Adrenal gland (tissue), 19 donors: ENCODE measurements at places on chromosomes 16 and 17. TPM values are rescaled to one million over a fixed set of nuclear protein-coding genes. Genes with fewer than 3 reads are reported as not detected.

The RAB11FIP4 gene
- 2.1 TPM for polyA plus RNA-seq

The ACSM5 gene
- polyA plus RNA-seq: 3.5 TPM

The ALOX15B gene
- 5.8 TPM for polyA plus RNA-seq

The MFSD6L gene
- polyA plus RNA-seq: 0.13 TPM

The SLC35G6 gene
- polyA plus RNA-seq: 0.24 TPM

The KRT15 gene
- not detected for polyA plus RNA-seq

The RNU2-1 gene
- not detected for polyA plus RNA-seq

The TRIM37 gene
- polyA plus RNA-seq: 31.0 TPM

The DHRS7C gene
- not detected for polyA plus RNA-seq

The CLEC3A gene
- not detected for polyA plus RNA-seq

The TNP2 gene
- not detected for polyA plus RNA-seq

GRCh38 chr16:12907670-12908233 is 6.4 kb downstream of the SHISA9 start:
- H3K36me3 ChIP-seq: no peaks in the 10 kb centered on the region
- no peak overlapping the region for H3K27ac ChIP-seq
- H3K4me1 ChIP-seq: no peaks in the 10 kb centered on the region
- DNase-seq: no peak
- no peak overlapping the region for H3K4me3 ChIP-seq

DNA sequence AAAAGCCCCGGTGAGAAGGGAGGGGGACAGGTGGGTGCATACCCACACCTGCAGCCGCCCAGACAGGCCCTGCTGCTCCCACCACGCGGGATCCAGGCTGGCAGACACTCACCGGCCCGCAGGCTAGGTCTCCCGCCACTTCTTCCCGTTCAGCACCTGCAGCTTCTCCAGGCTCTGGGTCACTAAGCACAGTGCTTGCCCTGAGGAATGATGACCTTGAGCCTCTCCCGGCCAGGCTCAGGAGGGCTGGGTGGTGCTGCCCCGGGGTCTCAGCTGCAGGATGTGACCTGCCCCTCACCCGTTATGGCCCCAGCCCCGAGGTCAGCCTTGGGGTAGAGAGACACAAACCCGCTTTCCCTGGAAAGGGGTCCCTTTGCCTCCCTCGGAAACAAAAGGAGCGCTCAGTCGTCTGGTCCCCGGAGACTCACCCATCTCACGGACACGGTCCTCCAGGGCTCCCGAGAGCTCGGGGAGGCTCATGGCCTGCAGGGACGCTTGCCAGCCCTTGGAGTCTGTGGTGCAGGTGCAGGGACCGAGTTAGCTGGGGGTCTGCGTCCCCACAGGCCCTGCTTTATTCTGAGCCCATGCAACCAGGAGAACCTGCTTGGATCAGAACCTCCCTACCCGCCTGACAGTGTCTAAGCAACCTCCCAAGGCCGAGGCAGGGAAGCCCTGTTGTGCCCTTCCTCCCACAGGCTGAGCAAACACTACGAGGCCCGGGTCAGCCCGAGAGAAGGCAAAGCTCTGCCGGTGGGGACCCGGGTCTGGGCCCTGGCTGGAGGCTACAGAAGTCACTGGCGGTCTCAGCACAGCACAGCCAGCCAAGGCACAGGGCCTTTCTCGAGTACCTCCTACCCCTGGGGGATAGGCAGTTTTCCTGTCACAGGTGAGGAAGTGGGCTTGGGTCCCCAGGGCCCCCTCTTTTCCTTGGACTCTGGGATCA is 3.8 kb downstream of the NUDT16L1 start:
- H3K4me1 ChIP-seq: peaks cover 41% of the 10 kb centered on the region
- no peaks in the 10 kb centered on the region for H3K27me3 ChIP-seq
- no peaks in the 10 kb centered on the region for H3K36me3 ChIP-seq
- peak; percentile 57 for DNase-seq
- H3K4me3 ChIP-seq: no peak overlapping the region
- H3K27ac ChIP-seq: no peak overlapping the region

GRCh38 chr16:23496821-23497542 is 13.3 kb downstream of the GGA2 start:
- no peak overlapping the region for H3K4me3 ChIP-seq
- no peaks in the 10 kb centered on the region for H3K27me3 ChIP-seq
- peaks cover 42% of the 10 kb centered on the region for H3K36me3 ChIP-seq
- peaks cover 56% of the 10 kb centered on the region for H3K4me1 ChIP-seq

DNA sequence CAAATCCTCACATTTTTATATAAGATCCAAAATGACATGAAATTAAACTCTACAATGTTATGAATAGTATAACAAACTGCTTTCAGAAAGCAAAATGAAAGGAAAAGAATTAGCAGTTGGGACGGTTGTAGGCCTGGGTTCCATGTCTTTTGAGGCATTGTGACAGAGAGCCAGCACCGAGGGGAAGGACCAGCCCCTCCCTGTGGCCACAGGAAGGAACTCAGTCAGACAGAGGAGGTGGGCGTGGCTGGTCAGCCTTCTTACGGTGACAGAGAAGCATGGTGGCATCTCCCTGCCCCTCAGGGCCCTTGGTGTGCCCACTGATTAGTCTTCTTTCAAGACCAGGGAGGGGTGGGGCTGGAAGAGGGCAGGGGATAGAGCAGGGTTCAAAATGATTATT is 5.7 kb downstream of the ZNF319 start:
- H3K27ac ChIP-seq: no peak overlapping the region
- H3K27me3 ChIP-seq: no peaks in the 10 kb centered on the region
- H3K36me3 ChIP-seq: no peaks in the 10 kb centered on the region
- no peak overlapping the region for H3K4me3 ChIP-seq
- peaks cover 12% of the 10 kb centered on the region for H3K4me1 ChIP-seq

GRCh38 chr16:29962344-29962994 is 590 bp downstream of the TMEM219 start:
- no peak for DNase-seq
- H3K4me3 ChIP-seq: peak overlapping the region; percentile 93
- no peaks in the 10 kb centered on the region for H3K36me3 ChIP-seq
- no peaks in the 10 kb centered on the region for H3K27me3 ChIP-seq
- peaks cover 48% of the 10 kb centered on the region for H3K4me1 ChIP-seq
- H3K27ac ChIP-seq: peak overlapping the region; percentile 92

- no peaks in the 10 kb centered on the region for H3K27me3 ChIP-seq
- no peak for DNase-seq
- no peak overlapping the region for H3K27ac ChIP-seq
- peaks cover 4% of the 10 kb centered on the region for H3K4me1 ChIP-seq
- H3K36me3 ChIP-seq: no peaks in the 10 kb centered on the region
- no peak overlapping the region for H3K4me3 ChIP-seq
Observed at GRCh38 chr16:88472069-88472468, 19.0 kb downstream of the ZFPM1 start.

DNA sequence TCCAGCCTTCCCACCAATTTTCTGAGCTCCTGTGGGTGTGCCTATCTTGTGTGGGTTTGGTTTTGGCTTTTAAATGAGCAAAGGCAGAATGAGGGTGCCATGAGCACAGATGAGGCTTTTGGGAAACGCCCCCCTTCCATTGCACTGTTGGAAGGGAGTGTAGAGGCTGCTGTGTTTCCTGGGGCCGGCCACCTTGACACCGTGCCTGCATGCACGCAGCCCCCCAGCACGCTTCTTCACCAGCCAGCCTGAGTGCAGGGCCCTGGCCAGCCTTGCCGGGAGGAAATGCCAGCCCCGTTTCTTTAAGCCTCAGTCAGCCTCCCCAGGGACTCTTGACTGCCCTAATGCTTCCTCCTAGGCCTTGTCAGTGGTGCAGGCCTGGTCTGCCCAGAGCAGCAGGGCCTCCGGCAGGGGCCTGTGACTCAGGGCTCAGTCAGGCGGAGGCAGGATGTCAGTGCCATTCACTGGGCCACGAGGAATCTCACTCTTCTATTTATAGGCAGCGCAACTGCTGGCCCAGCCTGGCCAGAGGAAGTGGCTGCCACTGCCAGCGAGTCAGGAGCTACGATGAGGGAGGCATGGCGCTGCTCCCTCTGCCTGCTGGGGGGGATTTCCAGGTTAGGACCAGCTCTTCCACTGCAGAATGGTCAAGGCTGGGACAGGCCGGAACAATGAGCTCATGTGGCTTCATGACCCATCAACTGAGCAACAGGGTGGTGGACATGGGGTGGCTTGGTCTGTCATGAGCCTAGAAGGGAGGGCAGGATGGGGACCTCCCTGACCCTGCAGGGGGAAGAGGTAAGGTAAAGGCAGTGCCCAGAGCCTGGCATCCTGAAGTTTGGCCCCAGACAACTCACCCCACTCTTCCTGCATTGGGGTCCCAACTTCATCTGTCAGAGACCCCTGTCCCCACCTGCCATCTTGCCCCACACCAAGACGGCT is 205.2 kb downstream of the RAB11FIP4 start:
- no peaks in the 10 kb centered on the region for H3K4me1 ChIP-seq
- DNase-seq: peak; percentile 82
- H3K4me3 ChIP-seq: no peak overlapping the region
- no peaks in the 10 kb centered on the region for H3K27me3 ChIP-seq

DNA sequence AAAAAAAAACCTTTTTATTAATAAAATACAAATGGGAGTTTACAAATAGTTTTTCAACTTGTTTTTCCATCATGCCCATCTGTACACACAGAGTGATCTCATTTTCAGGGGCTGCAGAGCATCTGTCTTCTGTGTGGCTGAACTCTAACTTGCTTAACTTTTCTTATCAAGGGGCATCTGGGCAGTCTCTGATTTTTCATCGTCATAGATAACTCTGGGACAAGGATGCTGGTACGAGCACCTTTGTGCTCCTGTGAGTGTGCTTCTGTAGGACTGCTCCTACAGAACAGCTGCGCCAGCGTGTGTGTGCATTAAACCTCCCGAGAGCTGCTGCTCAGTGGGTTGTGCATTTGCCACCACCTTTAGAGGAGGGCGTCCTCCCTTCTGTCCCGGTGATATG is 34.6 kb upstream of the TAC4 start:
- H3K4me1 ChIP-seq: no peaks in the 10 kb centered on the region
- H3K27me3 ChIP-seq: peaks cover 22% of the 10 kb centered on the region
- H3K36me3 ChIP-seq: no peaks in the 10 kb centered on the region
- H3K4me3 ChIP-seq: no peak overlapping the region
- DNase-seq: no peak

- no peak overlapping the region for H3K4me3 ChIP-seq
- no peaks in the 10 kb centered on the region for H3K4me1 ChIP-seq
- DNase-seq: no peak
- H3K36me3 ChIP-seq: no peaks in the 10 kb centered on the region
Observed at GRCh38 chr16:60304066-60304465, 1570.0 kb upstream of the GOT2 start.

- no peak overlapping the region for H3K27ac ChIP-seq
- H3K36me3 ChIP-seq: no peaks in the 10 kb centered on the region
- H3K4me1 ChIP-seq: peaks cover 5% of the 10 kb centered on the region
- no peaks in the 10 kb centered on the region for H3K27me3 ChIP-seq
Observed at GRCh38 chr17:82841921-82842596, 2.2 kb upstream of the ZNF750 start.

- H3K27ac ChIP-seq: no peak overlapping the region
- no peaks in the 10 kb centered on the region for H3K4me1 ChIP-seq
- H3K27me3 ChIP-seq: no peaks in the 10 kb centered on the region
Observed at GRCh38 chr17:2560658-2561057, 32.8 kb upstream of the PAFAH1B1 start.

- DNase-seq: no peak
- H3K4me1 ChIP-seq: no peaks in the 10 kb centered on the region
- H3K4me3 ChIP-seq: no peak overlapping the region
- H3K27me3 ChIP-seq: no peaks in the 10 kb centered on the region
- no peaks in the 10 kb centered on the region for H3K36me3 ChIP-seq
Observed at GRCh38 chr16:53664724-53665345, 38.8 kb downstream of the RPGRIP1L start.

- no peaks in the 10 kb centered on the region for H3K36me3 ChIP-seq
- no peak overlapping the region for H3K27ac ChIP-seq
- DNase-seq: no peak
- H3K4me1 ChIP-seq: peaks cover 9% of the 10 kb centered on the region
Observed at GRCh38 chr16:17945080-17945601, 391.4 kb downstream of the NPIPA8 start.

- H3K27ac ChIP-seq: no peak overlapping the region
- peaks cover 4% of the 10 kb centered on the region for H3K4me1 ChIP-seq
- H3K36me3 ChIP-seq: no peaks in the 10 kb centered on the region
Observed at GRCh38 chr17:66115246-66115645, 76.7 kb downstream of the CEP112 start.

DNA sequence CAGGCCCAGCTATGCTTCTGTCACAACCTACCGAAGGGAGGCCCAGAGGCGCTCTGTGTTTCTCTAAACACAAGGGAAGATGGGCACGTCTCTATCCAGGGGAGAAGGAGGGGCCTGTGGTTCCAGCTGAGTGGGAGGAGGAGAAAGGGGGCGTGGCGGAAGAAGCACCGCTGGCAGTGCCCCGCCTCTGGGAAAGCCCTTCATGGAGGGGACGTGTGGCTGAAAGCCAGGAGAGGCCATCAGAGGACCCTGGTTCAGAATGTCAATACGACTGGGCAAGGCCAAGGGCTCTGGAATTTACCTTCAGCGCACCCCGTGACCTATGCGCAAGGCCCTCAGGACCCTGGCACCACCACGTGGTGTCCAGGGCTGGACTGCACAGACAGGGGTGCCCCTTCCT is 12.3 kb upstream of the SLC38A8 start:
- H3K27me3 ChIP-seq: no peaks in the 10 kb centered on the region
- peaks cover 67% of the 10 kb centered on the region for H3K36me3 ChIP-seq
- peaks cover 15% of the 10 kb centered on the region for H3K4me1 ChIP-seq
- H3K27ac ChIP-seq: peak overlapping the region; percentile 56

- no peak for DNase-seq
- H3K27me3 ChIP-seq: no peaks in the 10 kb centered on the region
- H3K27ac ChIP-seq: no peak overlapping the region
- no peak overlapping the region for H3K4me3 ChIP-seq
Observed at GRCh38 chr17:76997981-76998531, 129.9 kb downstream of the MGAT5B start.

DNA sequence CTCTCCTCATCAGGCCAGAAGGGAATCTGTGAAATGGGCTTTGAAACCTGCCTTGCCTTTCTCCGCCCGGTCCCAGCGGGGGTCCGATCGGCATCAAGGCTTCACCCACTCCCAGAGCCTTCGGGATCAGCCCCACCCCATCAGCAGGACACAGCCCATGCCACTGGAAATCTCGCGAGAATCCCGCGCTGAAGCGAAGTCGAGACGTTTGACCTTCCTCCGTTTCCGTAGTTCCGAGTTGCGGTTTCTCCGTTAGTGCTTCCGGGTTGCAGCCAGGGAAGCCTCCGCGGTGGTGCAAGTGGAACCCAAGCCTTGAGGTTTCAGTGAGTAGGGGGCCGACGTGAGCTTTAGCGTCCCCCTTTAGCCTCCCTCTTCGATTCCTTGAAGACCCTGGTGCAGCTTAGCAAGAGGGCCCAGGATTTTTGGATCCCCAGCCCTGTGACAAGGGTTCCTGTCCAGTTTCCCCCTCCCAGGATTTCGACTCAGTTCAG is at the start of gene COASY:
TSS of gene COASY (plus strand) at position 252 of the 491 bp plus-strand sequence. CDS start 475 bp downstream, outside the sequence.
- H3K27me3 ChIP-seq: no peaks in the 10 kb centered on the region
- DNase-seq: peak; percentile 97
- H3K4me1 ChIP-seq: peaks cover 29% of the 10 kb centered on the region
- H3K27ac ChIP-seq: peak within 1 kb of the TSS; percentile 87
- peaks cover 21% of the 10 kb centered on the region for H3K36me3 ChIP-seq
- peak within 1 kb of the TSS; percentile 91 for H3K4me3 ChIP-seq

GRCh38 chr17:8420041-8420934 is 15.4 kb upstream of the NDEL1 start:
- peaks cover 7% of the 10 kb centered on the region for H3K4me1 ChIP-seq
- H3K36me3 ChIP-seq: no peaks in the 10 kb centered on the region
- peak overlapping the region; percentile 42 for H3K27ac ChIP-seq
- H3K4me3 ChIP-seq: no peak overlapping the region
- H3K27me3 ChIP-seq: no peaks in the 10 kb centered on the region

- no peaks in the 10 kb centered on the region for H3K27me3 ChIP-seq
- no peak overlapping the region for H3K27ac ChIP-seq
- DNase-seq: no peak
- H3K36me3 ChIP-seq: no peaks in the 10 kb centered on the region
Observed at GRCh38 chr17:55159251-55159650, 105.5 kb upstream of the HLF start.
